Activated T-cell treated with anti-CD3 and anti-CD28 coated beads, Interleukin-2, amount 50 U/mL, for 72 hours (primary cell): ENCODE measurements at places on chromosomes 5 and 9. TPM values are rescaled to one million over a fixed set of nuclear protein-coding genes. Genes with fewer than 3 reads are reported as not detected.
A peak's percentile ranks its signal among the peaks of the same experiment; 100 is the strongest.

Gene C9orf153
- total RNA-seq = 0.21 TPM

DNA sequence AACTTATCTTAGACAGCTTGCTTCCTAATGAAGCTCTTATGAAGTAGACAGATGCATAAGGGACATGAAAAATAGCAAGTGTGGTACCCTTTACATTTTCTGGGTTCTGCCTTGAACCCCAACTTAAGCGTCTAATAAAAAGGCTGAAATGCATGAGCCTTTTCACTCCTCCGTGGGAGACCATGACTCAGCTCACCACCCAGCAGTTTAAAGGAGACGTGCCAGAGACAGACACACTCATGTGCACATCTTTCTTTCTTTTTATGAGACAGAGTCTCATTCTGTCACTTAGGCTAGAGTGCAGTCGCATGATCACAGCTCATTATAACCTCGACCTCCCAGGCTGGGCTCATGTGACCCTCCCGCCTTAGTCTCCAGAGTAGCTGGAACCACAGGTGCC, 22.3 kb downstream of the CTXN3 start:
- no peak overlapping the region for H3K27ac ChIP-seq
- H3K36me3 ChIP-seq = no peaks in the 10 kb centered on the region
- no peak for DNase-seq
- H3K4me3 ChIP-seq = no peak overlapping the region

Gene NELFB
- 53.1 TPM for total RNA-seq

DNA sequence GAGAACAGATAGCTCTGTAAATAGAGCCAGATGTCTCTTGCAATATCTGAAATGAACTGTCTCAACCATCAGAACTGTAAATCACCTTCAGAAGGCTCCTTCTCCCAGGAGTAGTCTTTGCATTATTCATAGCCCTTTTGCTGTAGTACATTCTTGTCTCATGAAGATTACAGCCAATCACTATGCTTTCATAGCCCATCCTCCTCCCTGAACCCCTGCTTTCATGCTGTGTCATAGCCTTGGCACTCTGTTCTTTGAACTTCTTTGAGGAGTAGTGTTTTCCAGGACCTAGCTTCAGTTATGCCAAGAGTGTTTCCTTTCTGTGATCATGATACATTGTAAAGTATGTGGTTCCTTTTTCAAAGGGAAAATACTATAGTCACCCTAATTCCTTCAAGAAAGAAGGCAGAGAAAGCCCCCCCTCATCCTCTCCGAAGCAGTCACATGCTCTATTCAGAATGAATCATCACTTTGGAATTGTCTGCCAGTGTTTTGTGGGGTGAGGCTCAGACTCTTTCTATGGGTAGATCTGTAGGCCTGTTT, 61.1 kb downstream of the GRIA1 start:
- no peak overlapping the region for H3K4me3 ChIP-seq
- DNase-seq = no peak

Gene INSL6
- total RNA-seq = not detected

DNA sequence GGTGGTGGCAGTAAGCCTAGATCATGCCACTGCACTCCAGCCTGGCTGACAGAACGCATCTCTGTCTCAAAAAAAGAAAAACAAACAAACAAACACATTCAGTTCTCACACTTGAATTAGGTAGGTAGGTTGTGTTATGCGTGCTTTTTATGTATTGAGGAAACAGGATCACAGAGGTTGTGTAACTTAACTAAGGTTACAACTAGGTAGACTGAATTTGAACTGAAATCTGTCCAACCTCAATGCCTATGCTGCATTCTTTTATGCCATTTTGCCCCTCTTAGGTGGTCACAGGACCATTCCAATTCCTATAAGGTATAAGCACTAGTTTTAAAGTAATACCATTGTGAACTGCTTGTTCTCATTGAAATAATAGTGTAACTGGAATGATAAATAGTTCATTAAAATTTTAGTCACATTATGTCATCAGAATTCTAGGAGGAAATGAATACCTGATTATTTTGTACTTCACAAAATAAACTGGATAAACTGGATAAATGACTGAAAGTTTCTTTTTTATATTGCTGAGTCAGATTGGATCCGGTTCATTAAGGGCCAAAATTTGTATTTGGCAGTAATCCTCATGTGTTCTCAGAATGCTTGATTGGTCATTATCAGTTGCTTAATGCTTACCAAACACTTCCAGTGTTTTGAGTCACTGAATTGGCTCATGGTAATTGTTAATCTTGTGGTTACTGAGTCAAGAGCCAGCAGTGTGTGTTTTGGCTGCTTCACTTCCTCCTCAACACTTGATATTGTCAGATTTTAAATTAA, 7.1 kb downstream of the UBAP1 start:
- peaks cover 41% of the 10 kb centered on the region for H3K4me1 ChIP-seq
- peaks cover 7% of the 10 kb centered on the region for H3K36me3 ChIP-seq
- DNase-seq = peak; percentile 15
- no peak overlapping the region for H3K4me3 ChIP-seq
- H3K27ac ChIP-seq = peak overlapping the region; percentile 38

Gene GPX8
- total RNA-seq = not detected

GRCh38 chr5:173697931-173698579, 81.6 kb upstream of the BOD1 start:
- H3K27me3 ChIP-seq = no peaks in the 10 kb centered on the region
- no peaks in the 10 kb centered on the region for H3K4me1 ChIP-seq
- no peak for DNase-seq
- H3K4me3 ChIP-seq = no peak overlapping the region
- no peak overlapping the region for H3K27ac ChIP-seq

DNA sequence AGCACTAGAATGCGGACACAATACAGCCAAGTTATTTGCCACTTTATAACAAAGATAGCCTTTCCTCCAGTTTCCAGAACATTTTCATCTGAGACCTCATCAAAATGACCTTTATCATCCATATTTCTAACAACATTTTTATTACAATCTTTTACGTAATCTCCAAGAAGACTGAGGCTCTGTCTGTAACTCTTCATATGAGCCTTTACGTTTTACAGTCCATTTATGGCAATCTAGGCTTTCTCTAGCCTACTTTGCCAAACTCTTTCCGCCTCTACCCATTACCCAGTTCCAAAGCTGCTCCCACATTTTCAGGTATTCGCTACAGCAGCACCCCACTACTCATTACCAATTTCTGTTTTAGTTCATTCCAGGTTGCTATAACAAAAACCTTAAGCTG, 8.2 kb upstream of the SEMA5A start:
- no peak overlapping the region for H3K27ac ChIP-seq
- no peaks in the 10 kb centered on the region for H3K4me1 ChIP-seq
- no peaks in the 10 kb centered on the region for H3K36me3 ChIP-seq
- no peak for DNase-seq

Gene CAMK2A
- not detected for total RNA-seq

DNA sequence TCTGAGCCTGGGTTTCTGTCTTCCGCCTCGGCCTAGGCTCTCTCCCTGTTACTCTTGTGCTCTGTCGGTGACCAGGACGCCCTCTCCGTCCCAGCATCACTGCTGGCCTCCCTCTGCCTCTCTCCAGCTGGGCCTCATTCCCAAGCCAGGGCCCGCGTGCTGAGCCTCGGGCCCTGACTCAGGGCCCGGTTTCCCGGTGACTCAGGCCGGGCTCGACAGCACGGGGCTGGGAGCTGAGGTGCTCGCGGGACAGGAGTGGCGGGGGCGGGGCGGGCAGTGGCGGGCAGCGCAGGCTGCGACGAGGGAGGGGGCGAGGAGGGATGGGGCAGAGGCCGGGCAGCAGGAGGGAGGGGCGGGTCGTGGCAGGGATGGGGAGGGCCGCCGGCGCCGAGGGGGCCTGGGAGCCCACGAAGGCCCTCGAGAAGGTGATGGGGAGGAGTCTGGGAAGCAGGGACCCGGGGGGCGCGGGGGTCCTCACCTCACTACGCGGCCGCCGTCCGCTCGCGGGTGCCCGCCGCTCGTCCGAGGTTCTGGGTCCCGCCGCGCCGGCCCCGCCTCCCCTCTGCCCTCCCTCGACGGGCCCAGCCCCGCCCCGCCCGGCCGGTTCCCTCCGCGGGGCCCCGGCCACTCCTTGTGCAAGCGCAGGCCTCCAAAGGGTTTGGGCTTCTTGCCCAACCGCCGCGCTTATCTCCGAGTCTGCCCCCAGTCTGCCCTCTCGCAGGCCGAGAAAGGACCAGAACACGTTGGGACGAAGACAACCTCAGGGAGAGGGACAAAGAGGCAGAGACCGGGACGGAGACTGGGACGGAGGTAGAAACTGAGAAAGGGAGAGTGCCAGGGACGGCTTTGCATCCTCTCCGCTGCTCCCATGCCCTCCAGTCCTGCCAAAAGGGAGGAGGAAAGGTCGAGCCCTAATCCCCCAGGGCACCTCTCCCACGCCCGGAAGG, at the start of gene ARAP3:
Gene ARAP3 (minus strand): TSS at position 536 of the 947 bp plus-strand sequence. CDS start 1,744 bp downstream, outside the sequence.
- no peaks in the 10 kb centered on the region for H3K27me3 ChIP-seq
- peak; percentile 60 for DNase-seq
- H3K4me3 ChIP-seq = peak within 1 kb of the TSS; percentile 80
- H3K36me3 ChIP-seq = no peaks in the 10 kb centered on the region

GRCh38 chr5:43412156-43412555, at the start of gene CCL28:
CCL28 (minus strand) TSS chr5:43412391; CDS start chr5:43412316, 75 bp downstream.
- H3K27ac ChIP-seq = no peak within 1 kb of the TSS
- DNase-seq = no peak
- H3K4me1 ChIP-seq = no peaks in the 10 kb centered on the region

- H3K27me3 ChIP-seq = peaks cover 9% of the 10 kb centered on the region
- H3K4me1 ChIP-seq = no peaks in the 10 kb centered on the region
- DNase-seq = no peak
- H3K36me3 ChIP-seq = peaks cover 1% of the 10 kb centered on the region
- H3K4me3 ChIP-seq = no peak overlapping the region
These were observed 81.6 kb upstream of the GDNF start for GRCh38 chr5:37921452-37921851.

Gene CKMT2
- not detected for total RNA-seq

Gene ALDH7A1
- total RNA-seq = 5.8 TPM

GRCh38 chr9:69961843-69962242, 81.8 kb upstream of the MAMDC2 start:
- no peaks in the 10 kb centered on the region for H3K36me3 ChIP-seq
- DNase-seq = no peak
- no peak overlapping the region for H3K27ac ChIP-seq
- H3K4me3 ChIP-seq = no peak overlapping the region
- H3K27me3 ChIP-seq = peaks cover 11% of the 10 kb centered on the region
